ENCODE measurements at places on chromosomes 2 and 18. TPM values are rescaled to one million over a fixed set of nuclear protein-coding genes. Genes with fewer than 3 reads are reported as not detected.

The DES gene
- not detected for total RNA-seq

The SCTR gene
- not detected for total RNA-seq

The TEX261 gene
- 29.9 TPM for total RNA-seq

The CLEC4F gene
- total RNA-seq: not detected

The GPBAR1 gene
- 0.14 TPM for total RNA-seq

DNA sequence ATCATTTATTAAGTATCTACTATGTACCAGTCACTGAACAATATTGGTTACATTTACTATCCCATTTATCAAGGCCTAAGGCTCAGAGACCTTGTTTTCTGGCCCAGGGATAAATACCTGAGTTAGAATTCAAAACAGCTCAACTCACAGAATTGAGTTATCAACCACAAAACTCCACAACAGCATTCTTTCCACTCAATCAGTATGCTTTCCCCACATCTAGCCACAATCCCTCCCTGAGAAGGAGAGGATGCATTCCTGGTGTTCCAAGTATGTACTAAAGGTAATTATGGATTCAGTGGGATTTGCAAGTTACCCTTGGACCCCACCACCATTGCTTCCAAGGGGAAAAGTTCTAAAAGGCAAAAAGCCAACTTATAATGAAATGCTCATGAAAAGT is 104.2 kb upstream of the PID1 start:
- DNase-seq: no peak

DNA sequence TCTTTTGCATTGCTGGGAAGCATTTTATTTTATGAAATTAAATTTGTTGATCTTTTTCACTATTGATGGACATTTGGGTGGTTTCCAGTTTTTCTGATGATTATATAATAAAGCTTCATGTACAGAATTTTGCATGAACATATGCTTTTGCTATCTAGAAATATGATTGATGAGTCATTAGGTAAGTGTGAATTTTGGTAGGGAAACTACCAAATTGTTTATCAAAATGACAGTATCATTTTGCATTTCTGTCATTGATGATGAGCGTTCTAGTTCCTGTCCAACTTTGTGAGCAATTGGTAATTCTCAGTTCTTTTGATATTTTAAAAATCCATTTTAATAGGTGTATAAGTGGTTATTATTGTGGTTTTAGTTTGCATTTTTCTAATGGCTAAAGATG is 67.7 kb downstream of the TAF4B start:
- no peak for DNase-seq
